ENCODE measurements at places on chromosomes 16 and 17.

GRCh38 chr17:61391595-61392291 lies 7.9 kb upstream of the TBX2 start:
- no peak for DNase-seq

GRCh38 chr17:14545156-14545906 lies 244.4 kb downstream of the HS3ST3B1 start:
- no peak for DNase-seq

GRCh38 chr16:2500430-2500917 lies 13.3 kb upstream of the ATP6V0C start:
- no peak for DNase-seq

DNA sequence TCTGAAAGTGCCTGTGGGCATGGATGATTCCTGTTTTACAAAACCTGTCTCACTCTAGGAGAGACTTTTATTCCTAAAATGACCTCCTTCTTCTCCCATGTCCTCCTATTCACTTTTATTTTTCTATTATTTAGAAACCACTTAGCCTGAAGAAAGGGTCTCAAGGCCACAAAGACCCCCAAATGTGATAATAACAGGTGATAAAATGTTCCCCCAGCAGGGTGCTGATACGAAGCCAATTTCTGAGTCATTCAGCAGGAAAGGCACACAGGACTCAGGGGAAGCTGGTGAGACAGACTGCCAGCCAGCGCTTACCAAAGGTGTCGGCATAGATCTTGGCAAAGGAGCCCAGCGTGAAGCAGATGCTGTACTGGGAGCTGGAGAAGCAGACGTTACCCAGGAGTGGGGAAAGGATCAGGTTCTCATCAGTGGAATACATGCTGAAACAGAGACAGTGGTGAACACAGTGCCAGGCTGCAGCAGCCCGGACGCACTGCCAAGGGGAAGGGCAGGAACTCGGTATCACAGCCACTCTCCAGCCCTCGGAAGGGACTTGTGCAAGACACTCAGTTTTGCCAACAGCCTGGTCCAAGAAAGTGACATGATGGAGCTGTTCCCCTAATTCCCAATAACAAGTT lies 24.6 kb downstream of the HIGD1B start:
- no peak for DNase-seq

DNA sequence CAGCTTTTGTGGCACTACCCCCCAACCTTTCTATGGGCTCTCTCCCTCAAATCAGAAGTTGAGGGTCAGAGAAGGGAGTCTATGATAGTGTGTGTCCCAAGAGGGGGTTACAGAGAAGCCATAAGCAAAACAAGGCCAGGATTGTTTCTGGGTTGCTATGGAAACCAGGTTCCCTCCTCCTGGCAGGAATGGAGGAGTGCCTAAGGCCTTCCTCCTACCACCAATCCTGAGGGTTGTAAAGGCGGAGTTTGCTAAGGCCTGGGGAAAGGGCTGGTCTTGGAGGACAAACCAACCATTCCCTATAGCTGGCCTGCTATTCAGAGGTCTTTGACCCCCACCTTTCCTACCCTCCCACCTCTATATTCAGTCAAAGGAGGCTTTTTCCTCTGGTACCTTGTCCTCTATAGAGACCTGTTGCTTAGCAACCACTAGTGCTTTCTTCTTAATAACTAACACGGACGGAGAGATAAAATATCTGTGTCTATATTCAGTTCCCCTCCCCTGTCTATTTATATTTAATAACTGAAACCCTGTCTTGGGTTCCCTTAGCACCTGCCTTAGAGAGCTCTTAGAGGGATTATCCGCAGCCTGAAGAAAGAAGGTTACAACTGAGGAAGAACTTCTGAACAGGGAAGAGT lies 43.4 kb downstream of the NEUROD2 start:
- no peak for DNase-seq

GRCh38 chr16:1740781-1741490 lies 30.4 kb downstream of the NME3 start:
- no peak for DNase-seq

- no peak for DNase-seq
These were observed 14.9 kb upstream of the RBFOX3 start for GRCh38 chr17:79625706-79626105.

GRCh38 chr17:79485991-79486390 lies 124.9 kb downstream of the RBFOX3 start:
- DNase-seq: no peak

DNA sequence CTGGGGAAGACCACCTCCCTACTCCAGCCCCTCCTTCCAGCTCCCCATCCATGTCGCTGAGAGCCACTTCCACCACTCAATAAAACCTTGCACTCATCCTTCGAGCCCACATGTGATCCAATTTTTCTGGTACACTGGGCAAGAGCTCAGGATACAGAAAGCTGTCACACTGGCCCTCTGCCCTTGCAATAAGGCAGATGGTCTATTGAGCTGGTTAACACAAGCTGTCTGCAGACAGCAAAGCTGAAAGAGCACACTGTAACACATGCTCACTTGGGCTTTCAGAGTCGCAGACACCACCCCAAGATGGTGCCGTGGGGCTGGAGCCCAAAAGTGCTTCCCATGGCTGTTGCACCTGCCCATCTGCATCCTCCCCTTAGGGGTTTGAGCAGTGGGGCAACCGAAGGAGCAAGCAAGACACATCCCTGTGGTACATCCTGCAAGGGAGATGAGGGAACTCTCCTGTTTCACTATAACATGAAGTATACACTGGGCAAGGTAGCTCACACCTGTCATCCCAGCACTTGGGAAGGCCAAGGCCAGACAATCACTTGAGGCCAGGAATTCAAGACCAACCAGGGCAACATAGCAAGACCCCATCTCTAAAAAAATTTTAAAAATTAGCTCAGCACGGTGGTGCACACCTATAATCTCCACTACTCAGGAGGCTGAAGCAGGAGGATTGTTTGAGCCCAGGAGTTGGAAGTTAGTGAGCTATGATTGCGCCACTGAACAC lies 52.8 kb upstream of the C17orf78 start:
- DNase-seq: no peak

GRCh38 chr16:12972246-12972645 lies 70.8 kb downstream of the SHISA9 start:
- no peak for DNase-seq

DNA sequence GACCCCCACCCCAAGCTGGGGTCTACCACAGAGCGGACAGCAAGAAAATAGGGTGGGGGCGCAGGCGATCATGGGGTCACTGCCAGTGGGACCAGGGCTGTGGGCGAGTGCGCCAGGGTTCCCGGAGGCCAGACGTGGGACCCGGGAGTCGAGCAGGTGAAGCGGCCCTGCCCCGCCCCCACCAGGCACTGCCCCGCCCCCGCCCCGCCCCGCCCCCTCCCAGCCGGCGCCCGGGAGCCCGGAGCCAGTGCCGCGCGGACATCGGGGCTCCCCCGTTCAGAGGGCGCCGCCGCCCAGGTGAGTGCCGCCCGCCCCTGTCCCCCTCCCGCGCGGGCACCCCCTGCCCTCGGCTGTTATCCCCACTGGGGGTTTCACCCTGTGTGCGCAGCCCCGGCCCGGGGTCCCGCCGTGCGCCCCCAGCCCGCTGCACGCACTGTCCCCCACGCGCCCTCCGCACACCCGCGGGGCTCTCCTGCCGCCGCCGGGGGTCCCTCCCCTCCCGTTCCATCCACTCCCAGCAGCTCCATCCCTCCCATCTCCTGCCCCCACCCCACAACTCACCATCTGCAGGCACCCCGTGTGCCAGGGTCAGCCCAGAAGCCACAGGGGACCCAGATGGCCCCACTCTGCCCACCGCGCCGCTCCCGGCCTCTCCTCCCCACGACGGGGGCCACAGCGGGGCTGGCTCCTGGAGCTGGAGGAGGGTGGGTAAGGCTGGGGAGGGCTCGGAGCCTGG lies at the start of gene SSTR5:
SSTR5 (plus strand) TSS at position 222 of the 736 bp plus-strand sequence. CDS start 6,122 bp downstream, outside the sequence.
- DNase-seq: no peak

GRCh38 chr17:15342460-15342859 lies 1.1 kb upstream of the TEKT3 start:
- DNase-seq: no peak

DNA sequence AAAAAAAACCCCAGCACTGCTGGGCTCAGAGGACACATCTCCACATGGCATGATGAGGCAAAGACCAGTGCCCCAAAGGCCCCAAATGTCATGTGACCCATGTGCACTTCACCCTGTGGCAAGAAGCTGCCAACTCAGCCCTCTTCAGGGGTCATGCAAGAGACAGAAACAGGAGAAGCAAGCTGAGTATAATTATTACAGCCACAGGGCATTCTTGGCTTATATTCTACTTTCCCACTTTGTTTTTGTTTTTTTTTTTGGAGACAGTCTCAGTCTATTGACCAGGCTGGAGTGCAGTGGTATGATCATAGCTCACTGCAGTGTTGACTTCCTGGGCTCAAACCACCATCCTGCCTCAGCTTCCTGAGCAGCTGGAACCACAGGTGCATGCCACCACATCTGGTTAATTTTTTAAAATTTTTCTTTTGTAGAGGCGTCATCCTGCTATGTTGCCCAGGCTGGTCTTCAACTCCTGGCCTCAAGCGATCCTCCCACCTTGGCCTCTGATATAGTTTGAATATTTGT lies 32.7 kb upstream of the LITAF start:
- DNase-seq: no peak

DNA sequence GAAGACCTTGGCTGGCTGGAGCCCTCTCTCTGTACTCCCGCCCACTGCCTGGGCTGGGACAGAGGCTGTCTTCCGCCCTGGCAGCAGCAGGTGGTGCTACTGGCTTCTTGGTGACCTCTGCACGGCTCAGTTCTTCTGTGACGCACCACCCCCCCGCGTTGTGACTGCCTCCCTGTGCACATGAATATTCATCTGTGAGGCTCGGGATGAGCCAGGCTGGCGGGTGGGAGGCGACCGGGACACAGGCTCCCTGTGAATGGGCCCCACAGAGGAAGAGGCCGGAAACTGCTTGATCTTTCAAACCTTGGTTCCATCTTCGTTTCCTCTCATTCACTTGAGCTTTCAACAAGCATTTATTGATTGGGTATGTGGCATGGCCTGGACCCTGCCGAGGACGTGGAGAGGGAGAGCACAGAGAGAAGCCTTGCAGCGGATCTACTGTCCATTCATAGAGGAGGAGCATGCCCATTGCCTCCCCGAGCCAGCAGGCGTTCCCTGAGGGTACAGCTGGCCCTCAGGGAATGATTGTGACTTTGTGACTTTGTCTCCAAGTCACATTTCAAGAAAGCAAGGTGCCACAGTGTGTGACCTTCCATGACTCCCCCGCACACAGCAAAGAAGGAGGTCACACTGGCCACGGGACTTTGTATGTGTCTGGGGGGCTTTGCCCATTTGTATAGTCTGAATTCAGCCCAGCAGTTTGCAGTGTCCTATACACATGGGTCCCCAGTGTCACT lies 45.0 kb downstream of the B9D1 start:
- peak; percentile 11 for DNase-seq

GRCh38 chr17:75530837-75531720 lies 5.6 kb downstream of the LLGL2 start:
- no peak for DNase-seq

DNA sequence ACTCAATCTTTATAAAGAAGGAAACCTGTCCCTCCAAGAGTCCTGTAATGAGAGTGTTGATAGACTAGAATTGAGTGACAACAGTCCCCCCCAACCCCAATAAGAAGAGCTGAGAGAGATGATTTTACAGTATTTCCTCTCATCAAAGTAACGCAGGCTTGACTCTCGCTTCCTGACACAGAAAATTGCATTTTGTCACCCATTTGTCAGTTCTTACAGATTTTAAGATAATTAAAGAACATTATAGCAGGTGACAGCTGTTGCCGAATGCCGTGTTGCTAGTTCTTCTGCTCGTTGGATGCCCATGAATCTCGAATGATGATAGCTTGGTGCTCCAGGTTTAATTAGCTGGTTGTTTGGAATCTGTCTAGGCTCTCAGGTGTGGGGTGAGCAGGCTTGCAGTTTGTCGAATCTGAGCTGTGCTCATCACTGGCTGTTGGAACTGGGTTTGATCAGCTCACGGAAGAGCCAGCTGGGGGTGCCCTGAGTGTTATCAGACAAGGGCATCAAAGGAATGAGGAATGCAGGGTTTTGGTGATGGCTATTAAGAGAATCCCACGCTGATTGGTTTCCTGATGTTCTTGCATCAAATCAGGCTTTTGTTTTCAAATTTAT lies 84.8 kb upstream of the CPHXL start:
- no peak for DNase-seq

GRCh38 chr17:57603546-57603945 lies 141.6 kb downstream of the CCDC182 start:
- no peak for DNase-seq

DNA sequence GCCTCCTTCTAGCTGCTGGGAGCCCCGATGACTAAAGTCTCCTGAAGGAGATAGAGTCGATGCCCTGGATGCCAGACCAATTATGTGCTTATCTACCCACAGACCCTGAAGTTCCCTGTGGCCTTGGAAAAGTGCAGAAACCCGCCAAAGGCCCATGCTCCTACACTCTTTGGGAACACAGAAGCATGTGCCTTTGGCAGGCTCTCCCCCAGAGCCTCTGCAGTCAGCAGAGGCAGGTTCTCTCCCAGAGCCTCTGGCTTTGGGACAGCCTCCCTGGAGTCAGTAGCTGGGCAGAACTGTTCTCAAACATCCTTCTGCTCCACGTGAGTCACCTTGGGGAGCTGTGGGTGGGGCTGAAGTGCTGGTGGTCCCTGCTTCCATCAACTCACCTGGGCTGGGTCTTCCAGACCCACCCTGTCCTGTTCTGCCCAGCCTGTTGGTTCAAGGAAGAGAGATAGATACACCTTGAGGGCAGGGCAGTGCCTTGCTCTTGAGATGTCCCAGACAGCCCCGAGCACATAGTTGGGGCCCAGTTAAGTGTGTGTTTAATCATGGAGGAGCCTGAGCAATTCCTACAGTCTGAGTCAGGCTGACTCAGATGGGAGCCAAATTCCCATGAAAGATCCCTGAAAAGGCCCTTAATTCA lies 3.2 kb upstream of the CDK5RAP3 start:
- DNase-seq: no peak

GRCh38 chr17:82263641-82264040 lies 9.9 kb downstream of the CSNK1D start:
- DNase-seq: no peak

- DNase-seq: no peak
These were observed 20.5 kb upstream of the EMP2 start for GRCh38 chr16:10600782-10601443.

DNA sequence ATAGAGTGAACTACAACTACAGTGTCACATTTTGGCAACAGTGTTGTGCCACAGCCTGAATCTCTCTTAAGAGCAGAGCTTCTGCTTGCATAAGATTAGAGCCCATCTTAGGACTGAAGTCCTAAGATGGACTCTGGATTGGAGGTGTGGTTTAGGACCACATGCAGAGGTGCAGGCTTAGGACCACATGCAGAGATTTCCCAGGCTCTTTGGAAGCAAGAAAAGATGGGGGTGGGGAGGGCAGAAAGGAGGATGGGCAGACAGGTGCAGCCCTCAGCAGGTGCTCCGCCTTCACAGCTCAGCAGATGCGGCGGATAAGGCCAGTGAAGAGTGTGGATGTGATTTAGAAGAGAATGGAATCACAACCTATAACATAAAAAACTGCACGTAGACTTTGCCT lies 128.7 kb downstream of the TANGO6 start:
- DNase-seq: no peak

Measured in AG09319 (cell line).